Stomach (tissue), 19 donors: ENCODE measurements at places on chromosomes 12 and 14. TPM values are rescaled to one million over a fixed set of nuclear protein-coding genes. Genes with fewer than 3 reads are reported as not detected.

PLCZ1 gene
- not detected for total RNA-seq

CLEC1B gene
- not detected for total RNA-seq

DNA sequence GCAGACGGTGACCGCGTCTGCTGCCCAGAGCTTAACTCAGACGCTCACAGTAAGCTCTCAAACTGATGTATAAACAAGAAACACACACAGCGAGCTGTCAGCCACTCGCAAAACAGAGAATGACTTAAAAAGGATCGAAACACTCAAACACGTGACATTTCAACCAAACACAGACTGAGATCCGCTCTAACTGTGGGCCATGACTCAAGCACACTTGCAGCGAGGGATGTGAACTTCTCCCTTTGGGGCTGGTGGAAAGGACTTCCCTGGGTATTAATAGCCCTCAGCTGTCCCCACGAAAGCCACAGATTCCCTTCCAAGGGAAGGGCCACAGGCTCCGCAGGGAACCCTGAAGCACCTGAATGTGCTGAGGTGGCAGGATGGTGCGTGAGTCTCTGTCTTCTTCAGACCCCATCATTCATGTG, 29.1 kb downstream of the CCDC88C start:
- no peak for DNase-seq

- no peak for DNase-seq
Observed at GRCh38 chr12:130436741-130437501, 99.2 kb downstream of the PIWIL1 start.

- DNase-seq = no peak
Observed at GRCh38 chr12:40650038-40650704, 42.1 kb upstream of the CNTN1 start.
